ENCODE measurements at places on chromosomes 2 and 18. TPM values are rescaled to one million over a fixed set of nuclear protein-coding genes. Genes with fewer than 3 reads are reported as not detected.

The STRN gene
- total RNA-seq, result 24.7 TPM

The SH2D6 gene
- not detected for total RNA-seq

The STEAP3 gene
- 3.9 TPM for total RNA-seq

The CFAP65 gene
- total RNA-seq, result not detected

The BMP10 gene
- total RNA-seq, result not detected

Data from dermis blood vessel endothelial cell (primary cell).